Stimulated activated CD8-positive, alpha-beta memory T cell treated with anti-CD3 and anti-CD28 coated beads, Interleukin-4, amount 100 ng/mL, for 1 hour (primary cell): ENCODE measurements at places on chromosomes 12 and 14.

GRCh38 chr14:76826122-76826521, at the start of gene LRRC74A:
TSS of gene LRRC74A (plus strand) at chr14:76826408. CDS start at chr14:76826698, 290 bp downstream.
- DNase-seq, result no peak

DNA sequence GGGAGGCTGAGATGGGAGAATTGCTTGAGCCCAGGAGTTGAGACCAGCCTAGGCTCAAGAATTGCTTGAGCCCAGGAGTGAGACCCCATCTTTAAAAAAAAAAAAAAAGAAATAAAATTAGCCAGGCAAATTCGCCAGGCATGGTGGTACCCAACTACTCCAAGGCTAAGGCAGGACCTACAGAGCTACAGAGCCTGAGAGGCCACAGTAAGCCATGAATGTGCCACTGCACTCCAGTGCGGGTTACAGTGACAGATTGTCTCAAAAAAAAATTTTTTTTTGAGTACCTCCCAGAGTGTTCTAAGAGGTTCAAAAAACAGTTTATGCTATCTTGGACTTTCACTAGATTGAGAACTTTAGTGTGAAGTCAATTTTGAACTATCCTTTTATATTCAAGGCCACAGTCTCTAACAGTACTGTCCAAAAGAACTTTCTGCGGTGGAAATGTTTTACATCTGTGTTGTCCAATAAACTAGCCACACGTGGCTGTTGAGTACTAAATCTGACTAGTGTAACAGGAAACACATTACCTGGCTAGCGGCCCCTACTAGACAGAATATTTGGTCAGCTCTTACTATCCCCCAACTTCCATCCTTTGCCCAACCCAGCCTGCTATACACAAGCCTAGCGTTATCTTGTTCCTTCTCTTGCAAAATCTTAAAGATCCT, 2.4 kb downstream of the RPL36AL start:
- no peak for DNase-seq

DNA sequence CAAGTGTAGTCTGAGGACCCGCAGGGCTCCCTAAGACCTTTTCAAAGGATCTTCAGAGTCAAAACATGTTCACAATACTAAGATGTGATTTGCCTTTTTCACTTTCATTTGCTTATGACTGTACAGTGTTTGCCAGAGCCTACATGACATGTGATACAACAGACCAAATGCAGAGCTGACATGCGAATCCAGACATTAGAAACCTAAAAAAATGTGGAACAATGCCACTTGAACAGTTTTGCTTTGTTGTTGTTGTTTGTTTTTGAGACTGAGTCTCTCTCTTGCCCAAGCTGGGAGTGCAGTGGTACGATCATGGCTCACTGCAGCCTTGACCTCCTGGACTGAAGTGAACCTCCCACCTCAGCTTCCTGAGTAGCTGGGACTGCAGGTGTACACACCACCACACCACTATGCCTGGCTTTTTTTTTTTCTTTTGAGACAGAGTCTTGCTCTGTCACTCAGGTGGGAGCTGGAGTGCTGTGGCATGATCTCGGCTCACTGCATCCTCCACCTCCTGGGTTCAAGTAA, 5.3 kb upstream of the RAB35 start:
- DNase-seq, result no peak

DNA sequence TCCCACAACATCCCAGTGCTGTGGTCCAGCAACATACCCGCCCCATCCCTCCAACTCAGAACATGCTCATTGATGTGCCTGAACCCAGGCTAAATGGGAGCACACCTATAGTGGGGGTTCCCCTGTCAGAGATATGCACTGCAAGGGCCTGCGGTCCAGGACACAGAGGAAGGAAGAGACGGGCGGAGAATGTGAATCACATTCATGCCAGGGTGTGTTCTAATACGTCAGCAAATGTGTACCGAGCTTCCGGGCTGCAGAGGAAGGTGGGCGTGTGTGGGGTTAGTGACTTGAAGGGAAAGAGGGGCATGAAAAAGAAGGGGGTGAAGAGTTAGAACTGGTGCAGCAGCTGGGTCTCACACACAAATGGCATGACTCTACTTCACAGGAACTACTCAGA, 83.7 kb downstream of the DPF3 start:
- peak; percentile 12 for DNase-seq

GRCh38 chr12:675562-675961, 12.3 kb upstream of the NINJ2 start:
- no peak for DNase-seq

DNA sequence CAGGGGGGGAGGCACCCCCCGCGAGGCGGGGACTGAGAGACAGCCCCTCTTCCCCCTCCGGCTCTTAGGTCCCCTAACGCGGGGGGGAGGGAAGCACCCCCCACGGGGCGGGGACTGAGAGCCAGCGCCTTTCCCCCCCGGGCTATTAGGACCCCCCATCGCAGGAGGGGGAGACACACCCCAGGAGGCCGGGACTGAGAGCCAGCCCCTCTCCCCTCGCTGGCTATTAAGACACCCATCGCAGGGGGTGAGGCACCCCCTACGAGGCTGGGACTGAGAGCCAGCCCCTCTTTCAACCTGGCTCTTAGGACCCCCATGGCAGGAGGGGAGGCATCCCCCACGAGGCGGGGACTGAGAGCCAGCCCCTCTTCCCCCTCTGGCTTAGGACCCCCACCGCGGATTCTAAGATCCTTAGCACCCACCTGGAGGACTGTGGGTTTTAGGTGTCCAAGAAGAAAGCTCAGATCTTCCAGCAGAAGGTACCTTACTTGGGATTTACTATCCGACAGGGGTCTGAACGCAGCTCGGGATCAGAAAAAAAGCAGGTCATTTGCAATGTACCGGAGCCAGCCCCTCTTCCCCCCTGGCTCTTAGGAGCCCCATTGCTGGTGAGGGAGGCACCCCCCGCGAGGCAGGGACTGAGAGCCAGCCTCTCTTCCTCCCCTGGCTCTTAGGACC, 197.8 kb upstream of the PZP start:
- no peak for DNase-seq
